ENCODE measurements at places on chromosomes 7 and 10.

- no peak for DNase-seq
These were observed 125.9 kb upstream of the NOBOX start for GRCh38 chr7:144529269-144529926.

- DNase-seq: no peak
These were observed 22.2 kb downstream of the SFMBT2 start for GRCh38 chr10:7388602-7389001.

GRCh38 chr10:88181902-88182600 is 318.6 kb downstream of the PTEN start:
- DNase-seq: no peak

DNA sequence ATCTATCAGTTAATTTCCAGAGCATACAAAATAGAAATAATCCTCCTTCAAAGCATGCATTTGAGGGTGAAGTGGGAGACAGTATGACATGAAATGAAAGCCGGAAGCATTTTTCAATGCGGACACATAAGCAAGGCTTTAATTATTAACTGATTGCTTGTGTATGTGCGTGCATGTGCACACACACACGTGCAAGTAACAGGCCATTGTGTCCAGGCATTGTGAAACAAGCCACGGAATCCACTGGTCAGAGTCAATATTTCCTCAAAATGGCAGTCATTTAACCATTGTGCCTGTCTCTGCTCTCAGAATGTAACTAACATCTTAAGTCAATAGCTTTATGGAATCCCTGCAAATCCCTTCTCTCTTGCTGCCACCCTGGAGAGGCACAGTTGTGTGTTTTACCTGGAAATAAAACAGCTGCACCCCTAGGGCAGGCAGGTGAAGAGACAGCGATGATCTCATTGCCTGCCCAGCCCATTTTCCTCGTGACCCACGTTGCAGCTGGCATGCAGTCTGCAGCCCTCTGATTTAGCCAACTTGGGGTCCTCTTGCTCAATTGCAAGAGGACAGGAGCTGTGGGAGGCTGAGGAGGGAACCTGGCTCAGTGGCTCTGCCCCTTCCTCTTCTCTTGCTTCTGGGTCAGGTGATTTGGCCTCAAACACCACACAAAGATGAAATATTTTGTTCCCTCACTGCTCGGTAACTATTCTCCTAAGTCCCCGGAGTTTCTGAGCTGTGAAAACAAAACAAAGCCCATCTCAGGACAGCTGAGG is 500.9 kb upstream of the ZMIZ1 start:
- DNase-seq: no peak

DNA sequence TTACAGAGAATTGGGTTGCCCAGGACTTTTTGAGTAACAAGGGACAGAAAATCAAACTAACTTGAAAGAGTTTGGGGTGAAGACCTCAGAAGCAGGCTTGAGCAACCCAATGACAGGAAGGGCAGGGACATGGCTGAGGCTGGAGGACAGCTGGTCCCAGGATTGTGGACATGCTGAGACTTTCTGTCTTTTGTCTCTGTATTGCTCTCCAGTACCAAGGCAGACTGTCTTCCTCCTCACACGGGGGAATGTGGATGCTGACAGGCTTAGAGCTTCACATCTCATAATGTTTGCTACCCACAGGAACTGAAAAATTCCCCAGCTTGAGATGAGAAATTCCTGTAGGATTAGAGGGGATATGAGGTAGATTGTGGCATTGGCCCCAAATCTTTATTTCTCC is 229.6 kb downstream of the PHF14 start:
- DNase-seq: no peak

Measured in HCEC 1CT (cell line).